ENCODE measurements at places on chromosomes 5 and 9.

- no peak for DNase-seq
Observed at GRCh38 chr9:89407070-89407469, 88.8 kb downstream of the SECISBP2 start.

DNA sequence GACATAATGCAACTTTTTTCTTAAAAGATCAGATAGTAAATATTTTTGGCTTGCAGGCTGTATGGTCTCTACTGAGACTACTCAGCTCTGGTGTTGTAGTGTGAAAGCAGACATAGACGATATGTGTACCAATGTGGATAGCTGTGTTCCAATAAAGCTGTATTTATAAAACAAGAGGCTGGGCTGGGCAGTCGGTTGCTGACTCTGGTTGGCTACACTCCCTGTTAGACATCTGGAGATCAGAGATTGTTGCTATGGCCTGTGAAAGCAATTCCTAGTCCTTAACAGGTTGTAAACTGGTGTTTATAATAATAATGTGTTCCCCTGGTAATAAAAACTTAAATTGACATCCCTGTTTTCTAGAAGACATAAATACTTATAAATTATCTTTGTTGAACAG is 24.4 kb upstream of the SCAMP1 start:
- no peak for DNase-seq

GRCh38 chr5:97101189-97101910 is 41.1 kb downstream of the LIX1 start:
- DNase-seq, result no peak

- no peak for DNase-seq
Observed at GRCh38 chr9:74951107-74951720, 1.5 kb downstream of the C9orf40 start.

- no peak for DNase-seq
Observed at GRCh38 chr5:158164296-158165047, 305.5 kb upstream of the CLINT1 start.

DNA sequence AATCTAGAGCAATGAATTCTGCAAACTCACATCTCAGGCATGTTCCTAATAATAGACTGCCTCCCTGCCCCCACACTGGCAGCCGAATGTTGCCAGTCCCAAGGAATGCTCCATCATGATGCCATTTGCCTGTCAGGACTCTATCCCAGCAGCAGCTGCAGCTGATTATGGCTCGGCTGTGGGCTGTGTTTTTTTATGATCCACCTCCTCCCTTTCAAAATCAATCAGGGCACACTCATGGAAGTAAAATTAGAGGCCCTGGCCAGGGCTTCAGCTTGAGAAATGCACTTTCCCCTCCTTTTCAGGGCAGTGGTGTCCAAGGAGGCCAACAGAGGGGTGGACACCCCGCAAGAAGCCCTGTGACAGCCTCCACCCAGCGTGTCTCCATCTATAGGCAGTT is 176.7 kb upstream of the S1PR3 start:
- DNase-seq, result no peak

GRCh38 chr5:113612060-113612496 is 98.6 kb downstream of the YTHDC2 start:
- DNase-seq, result no peak

DNA sequence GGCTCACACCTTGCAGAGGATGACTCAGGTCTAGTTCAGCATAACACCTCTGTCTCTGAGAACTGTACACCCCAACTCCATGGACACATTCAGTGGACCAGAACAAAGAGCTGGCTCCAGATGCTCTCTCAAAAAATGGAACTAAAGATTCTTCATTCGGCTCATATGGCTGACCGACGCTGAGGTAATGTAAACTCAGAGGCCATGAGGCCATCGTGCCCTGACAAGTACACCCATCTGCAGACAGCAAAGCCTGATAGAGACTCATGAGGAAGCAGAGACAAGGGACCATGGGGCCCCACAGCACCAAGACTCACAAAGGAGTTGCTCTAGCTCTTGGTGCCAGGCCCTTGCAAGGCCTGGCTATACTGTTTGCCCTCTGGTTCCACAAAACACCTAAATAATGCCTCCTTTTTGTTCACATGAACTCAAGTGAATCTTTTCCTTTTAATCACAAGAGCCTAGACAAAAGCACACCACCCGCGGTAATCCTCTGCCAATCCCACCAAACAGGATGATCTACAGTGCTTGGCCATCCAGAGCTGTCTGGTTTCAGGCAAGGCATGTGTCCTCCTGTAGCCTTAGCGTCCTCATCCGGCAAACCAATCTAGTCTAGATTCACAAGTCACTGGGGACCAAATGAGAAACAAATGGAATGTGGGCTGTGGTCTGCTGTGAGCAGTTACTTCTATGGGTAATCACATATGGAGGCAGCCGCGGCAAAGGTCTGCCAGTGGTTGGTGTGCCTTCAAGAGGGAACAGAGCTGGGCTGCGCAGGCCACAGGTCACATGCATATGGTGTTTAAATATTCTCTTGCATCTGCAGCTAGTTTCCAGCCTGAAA is 22.7 kb downstream of the MED27 start:
- no peak for DNase-seq

GRCh38 chr5:169856571-169856970 is 123.7 kb downstream of the INSYN2B start:
- peak; percentile 84 for DNase-seq

GRCh38 chr5:147175516-147176097 is 59.2 kb upstream of the STK32A start:
- DNase-seq, result no peak
